KG1 (cell line): ENCODE measurements at places on chromosomes 13 and 19.

- DNase-seq = no peak
These were observed 38.7 kb upstream of the FLT1 start for GRCh38 chr13:28533441-28534166.

DNA sequence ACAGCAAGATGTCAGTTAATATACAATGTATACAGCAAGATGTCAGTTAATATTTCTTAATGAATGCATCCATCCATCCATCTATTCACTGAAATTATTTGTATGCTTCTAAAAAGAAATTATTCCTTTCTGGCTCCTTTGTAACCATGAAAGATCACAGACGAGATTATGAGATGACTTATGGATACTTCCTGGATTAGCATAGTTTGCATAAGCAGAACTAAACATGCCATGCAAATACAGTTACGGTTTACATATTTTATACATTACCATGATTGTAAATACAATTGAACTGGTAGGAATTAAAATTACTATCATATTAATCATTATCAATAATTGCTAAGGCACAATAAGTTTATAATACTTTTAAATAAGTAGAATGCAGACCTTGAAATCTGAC lies 32.7 kb downstream of the NALCN start:
- DNase-seq = no peak

GRCh38 chr13:28429096-28429495 lies 65.8 kb downstream of the FLT1 start:
- no peak for DNase-seq

GRCh38 chr13:23980160-23980551 lies 82.9 kb upstream of the C1QTNF9B start:
- DNase-seq = peak; percentile 25

- DNase-seq = no peak
These were observed 37.2 kb downstream of the METTL21C start for GRCh38 chr13:102657630-102658029.

- no peak for DNase-seq
These were observed 378.5 kb downstream of the FGF9 start for GRCh38 chr13:22049384-22049783.

DNA sequence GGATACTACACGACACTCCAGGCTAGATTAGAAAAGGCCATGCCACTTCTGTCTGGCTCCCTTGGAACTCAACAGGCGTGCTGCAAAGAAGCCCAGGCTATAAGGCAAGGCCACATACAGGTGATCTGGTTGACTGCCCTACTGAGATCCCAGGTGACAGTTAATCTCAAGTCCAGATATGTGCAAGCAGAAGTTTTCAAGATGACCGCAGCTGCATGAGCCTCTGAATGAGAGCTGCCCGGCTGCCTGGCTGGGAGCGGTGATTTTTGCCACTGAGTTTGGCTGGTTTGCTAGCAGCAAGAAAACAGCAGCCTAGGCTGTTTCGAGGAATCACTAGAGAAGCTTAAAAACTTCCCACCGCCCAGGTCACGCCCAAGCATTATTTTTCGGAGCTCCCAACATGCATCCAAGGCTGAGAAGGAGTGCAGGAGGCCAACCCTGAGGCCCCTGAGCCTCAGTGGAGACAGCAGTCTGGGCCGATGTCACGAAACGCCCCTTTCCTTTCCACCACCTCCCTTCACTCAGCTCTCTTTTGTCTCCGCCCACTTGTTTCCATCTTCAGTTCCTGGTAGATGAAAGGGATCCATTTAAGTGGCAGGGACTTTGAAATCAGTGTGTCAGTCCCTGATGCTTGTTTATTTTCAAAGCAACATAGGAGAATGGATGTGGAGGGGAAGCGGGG lies 14.0 kb upstream of the URI1 start:
- DNase-seq = no peak

DNA sequence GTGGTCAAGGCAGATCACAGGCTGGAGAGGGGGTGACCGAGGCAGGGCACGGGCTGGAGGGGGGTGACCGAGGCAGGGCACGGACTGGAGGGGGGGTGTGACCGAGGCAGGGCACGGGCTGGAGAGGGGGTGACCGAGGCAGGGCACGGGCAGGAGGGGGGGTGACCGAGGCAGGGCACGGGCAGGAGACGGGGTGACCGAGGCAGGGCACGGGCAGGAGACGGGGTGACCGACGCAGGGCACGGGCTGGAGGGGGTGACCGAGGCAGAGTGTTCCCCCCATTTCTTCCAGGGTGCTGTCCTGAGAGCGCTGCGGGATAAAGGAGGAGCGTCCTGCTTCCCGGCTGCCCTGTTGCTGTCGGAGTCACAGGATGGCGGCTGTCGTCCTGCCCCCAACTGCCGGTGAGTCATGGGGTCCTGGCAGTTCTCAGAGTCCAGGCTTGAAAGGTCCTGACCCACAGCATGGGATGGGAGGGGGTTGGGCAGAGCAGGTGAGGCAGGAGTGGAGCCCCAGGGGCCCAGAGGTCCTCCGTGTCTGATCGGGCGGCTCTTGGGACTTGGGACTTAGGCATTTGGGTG lies 5.3 kb downstream of the ZNF557 start:
- no peak for DNase-seq

DNA sequence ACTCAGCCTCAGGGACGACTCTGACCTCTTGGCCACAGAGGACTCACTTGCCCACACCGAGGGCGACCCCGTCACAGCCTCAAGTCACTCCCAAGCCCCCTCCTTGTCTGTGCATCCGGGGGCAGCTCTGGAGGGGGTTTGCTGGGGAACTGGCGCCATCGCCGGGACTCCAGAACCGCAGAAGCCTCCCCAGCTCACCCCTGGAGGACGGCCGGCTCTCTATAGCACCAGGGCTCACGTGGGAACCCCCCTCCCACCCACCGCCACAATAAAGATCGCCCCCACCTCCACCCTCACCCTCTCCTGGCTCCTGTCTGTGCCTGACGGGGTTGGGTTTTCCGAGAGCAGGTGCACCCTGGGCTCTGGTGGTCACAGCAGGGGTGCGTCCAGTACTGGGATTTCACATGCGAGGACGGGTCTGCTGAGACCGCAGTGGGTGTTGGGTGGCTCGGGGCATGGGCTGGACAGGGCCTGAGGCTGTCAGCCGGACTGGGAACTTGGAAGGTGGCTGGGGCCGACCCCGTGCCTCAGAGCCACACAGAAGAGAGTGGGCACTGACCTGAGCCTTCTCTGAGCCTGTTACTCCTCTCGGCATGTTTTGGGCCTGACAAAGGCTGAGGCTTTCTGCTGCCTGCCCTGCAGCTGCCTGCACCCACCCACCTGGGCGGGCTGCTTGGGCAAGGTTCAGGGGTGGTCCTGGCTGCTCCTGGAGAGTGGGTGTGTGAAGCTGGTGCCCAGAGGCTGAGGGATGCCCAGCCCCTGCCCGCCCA lies 6.3 kb upstream of the HCN2 start:
- DNase-seq = no peak

GRCh38 chr19:58218899-58219298 lies 9.8 kb upstream of the ZNF544 start:
- no peak for DNase-seq

DNA sequence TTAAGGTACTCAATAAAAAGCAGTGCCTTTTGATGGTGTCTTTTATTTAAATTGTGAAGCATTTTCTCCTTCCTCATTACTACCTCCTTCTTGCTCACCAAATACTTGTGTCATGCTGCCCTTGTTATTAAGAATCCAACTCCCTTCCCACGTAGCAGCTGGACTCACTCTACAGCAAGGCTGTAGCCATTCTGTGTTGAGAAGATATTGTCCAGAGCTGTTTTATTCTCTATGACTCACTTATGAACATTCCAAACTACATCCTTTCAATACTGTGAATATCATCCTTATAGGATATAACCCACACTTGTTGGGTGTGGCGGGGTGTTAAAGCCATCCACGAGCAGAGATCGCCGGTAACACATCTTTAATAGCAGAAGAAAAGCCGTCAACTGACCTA lies 1671.5 kb upstream of the SLC10A2 start:
- DNase-seq = no peak

- DNase-seq = no peak
These were observed 154.2 kb downstream of the TM9SF2 start for GRCh38 chr13:99655351-99656091.

DNA sequence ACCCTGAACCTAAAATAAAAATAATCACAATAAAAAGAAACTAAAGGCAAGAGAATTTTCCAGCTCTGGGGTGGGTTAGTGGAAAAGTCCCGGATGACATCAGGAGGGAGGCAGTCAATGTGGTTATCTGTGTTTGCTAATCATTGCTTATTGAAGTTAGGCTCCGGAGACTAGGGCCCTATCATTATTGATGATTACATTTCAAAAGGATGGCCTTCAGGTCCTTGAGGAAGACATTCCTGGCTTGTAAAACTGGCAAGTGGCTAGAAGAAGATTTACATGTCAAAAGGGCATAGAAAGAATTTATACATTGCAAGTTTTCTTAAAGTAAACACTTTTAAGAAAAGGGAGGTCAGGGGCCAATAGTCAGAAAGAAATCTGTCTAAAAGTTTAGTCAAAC lies 123.4 kb downstream of the POSTN start:
- DNase-seq = no peak

DNA sequence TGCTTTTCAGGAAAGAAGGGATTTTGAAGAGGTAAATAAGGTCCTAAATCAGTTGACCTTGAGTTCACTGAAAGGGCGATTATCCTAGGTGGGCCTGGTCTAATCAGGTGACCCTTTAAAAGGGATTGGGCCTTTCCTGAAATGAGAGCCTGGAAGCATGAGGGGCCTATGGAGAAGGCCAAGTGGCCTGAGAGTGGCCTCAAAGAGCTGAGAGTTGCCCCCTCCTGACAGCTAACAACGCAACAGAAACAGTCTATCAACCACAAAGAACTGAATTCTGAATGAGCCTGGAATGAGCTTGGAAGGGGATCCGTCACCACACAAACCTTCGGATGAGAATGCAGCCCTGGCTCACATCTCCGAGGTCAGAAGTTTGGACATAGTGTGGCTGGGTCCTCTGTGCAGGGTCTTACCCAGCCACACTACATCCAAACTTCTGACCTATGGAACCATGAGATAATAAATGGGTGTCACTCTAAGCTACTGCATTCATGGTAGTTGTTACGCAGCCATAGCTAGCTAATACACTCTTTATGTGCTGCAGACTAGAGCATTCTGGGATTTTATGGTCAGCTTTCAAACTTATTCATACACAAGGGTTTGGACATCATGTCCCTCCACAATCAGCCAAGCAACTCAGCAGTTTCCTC lies 72.0 kb downstream of the GNG7 start:
- DNase-seq = no peak

DNA sequence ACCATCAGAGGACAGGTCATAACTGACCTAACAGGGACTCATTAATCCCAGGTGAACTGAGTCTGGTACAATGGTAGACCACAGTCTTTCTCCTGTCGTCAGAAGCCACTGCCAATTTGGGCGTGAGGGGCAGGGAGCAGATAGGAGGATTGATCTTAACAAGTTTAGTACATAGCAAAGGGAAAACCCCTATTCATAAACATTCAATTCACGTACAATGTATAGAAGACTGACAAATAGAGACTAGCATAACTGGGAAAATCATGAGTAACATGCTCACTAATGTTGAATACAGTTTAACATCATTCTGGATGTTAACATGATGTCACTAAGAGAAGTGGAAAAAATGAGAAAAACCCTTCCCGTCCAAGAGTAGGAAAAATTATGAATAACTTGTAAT lies 54.1 kb downstream of the SLC7A1 start:
- DNase-seq = no peak

- DNase-seq = no peak
These were observed 151.6 kb downstream of the SLITRK1 start for GRCh38 chr13:83730674-83731073.

DNA sequence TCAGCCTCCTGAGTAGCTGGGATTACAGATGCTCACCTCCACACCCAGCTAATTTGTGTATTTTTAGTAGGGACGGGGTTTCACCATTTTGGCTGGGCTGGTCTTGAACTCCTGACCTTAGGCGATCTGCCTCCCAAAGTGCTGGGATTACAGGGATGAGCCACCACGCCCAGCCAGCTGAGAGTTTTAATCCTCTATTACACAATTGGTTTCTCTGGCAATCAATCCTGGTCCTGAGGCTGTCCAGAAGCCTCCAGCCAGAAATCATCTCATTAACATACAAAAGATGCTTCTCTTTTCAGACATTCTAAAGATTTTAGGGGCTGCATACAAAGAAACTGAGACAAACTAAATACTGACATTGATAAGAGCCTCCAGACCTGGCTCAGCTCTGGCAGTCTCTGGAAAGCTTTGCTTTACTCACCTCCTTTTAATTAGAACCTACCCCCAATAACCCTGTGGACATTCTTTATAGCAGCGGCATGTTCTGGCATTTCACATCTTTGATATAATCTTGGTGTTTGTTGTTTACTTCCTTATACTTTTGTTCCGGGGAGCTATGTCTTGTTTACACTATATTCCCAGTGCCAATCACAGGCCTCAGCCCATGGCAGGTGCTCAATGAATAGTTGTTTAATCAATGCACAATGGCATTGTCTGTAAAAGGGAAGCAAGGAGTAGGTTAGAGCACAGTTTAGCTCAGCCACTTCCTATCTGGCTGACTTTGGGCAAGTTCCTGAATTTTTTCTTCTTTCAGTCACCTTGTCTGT lies 4.1 kb upstream of the ZNF724 start:
- DNase-seq = no peak

DNA sequence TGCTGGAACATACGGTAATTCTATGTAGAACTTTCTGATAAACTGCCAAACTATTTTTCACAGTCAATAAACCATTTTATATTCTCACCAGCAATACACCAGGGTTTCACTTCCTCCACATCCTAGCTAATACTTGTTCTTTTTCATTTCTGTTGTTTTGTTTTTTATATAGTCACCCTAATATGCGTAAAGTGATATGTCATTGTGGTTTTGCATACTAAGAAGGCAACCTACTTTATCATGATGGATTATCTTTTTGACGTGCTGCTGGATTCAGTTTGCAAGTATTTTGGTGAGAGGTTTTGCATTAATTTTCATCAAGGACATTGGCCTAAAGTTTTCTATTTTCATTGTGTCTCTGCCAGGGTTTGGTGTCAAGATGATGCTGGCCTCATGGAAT lies 1384.1 kb downstream of the UQCRFS1 start:
- no peak for DNase-seq

DNA sequence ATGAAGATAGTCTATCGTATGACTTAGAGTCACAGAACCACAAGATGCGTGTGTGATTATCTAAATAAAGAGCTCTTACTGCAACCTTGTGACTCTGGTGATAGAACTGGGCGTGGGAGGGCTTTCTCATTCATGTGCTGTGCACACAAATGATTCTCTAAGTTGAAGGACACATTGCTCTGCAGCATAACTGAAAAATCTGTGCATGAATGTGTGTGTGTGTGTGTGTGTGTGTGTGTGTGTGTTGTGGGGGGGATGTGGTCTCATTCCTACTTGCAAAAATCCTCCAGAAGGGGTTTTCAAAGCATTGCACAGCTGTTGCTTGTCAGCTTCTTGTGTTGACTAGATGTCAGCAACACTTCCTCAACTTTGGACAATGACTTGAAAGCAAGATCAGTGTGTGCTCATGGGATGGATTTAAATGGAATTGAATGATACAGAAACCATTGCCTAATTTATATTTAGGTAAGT lies 22.4 kb downstream of the LRCH1 start:
- no peak for DNase-seq

DNA sequence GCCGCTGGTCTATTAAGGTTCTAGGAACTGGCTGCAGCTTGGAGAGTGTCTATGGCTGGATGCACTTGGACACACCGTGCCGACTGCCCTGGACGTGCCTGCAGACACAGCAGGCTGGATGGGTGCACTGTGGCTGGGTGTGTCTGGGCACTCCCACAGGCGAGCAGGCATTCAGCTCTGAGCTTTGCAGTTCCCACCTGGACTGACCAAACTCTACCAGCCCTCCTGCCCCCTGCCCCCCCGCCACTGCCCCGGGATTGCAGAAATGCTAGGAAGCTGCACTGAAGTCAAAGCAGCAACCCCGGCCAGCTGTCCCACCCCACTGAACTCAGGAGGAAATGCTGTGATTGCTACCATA lies 7.0 kb upstream of the LRP3 start:
- DNase-seq = no peak

- DNase-seq = no peak
These were observed 104.2 kb upstream of the IPO5 start for GRCh38 chr13:97849305-97849704.
